SIG-M5 (cell line): ENCODE measurements at places on chromosomes 3 and 15.

- DNase-seq: no peak
Observed at GRCh38 chr15:49857496-49858475, 236.9 kb downstream of the DTWD1 start.

DNA sequence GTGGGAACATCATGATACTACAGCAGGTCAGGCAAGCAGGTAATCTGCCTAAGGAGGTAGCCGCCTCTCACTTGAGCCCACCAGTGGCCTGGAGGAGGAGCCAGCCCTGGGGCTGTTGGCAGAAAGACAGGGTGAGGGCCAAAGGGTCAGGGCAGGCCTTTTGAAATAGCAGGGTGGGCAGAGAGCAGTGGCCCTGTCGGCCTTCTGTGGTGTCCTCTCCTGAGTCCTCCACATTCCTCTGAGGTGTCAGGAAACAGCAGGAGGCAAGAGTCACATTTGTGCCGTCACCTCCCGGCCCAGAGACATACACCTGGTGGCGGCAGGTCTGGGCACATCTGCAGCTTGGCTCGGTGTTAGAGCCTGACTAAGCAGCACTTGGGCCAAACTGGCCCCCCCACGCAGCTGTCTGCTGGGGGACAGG lies 3.9 kb upstream of the BNC1 start:
- DNase-seq: no peak

DNA sequence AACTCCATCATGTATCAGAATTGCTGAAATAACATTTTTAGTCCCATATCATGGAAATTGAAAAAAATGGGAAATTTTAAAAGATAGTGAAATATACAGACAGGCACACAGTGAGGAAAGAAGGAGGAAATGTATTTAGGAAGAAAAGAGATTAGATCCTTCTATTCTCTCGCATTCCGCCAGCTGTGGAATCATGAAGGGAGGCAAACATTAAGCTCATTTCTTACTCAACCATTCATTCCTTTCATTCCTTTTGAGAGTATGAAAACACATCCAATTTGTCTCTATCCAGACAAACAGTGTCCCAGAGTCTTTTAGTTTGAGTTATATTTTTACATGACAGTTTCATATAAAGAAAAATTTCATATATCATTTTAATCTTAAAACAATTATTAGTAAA lies 52.5 kb upstream of the KCNMB2 start:
- DNase-seq: no peak

DNA sequence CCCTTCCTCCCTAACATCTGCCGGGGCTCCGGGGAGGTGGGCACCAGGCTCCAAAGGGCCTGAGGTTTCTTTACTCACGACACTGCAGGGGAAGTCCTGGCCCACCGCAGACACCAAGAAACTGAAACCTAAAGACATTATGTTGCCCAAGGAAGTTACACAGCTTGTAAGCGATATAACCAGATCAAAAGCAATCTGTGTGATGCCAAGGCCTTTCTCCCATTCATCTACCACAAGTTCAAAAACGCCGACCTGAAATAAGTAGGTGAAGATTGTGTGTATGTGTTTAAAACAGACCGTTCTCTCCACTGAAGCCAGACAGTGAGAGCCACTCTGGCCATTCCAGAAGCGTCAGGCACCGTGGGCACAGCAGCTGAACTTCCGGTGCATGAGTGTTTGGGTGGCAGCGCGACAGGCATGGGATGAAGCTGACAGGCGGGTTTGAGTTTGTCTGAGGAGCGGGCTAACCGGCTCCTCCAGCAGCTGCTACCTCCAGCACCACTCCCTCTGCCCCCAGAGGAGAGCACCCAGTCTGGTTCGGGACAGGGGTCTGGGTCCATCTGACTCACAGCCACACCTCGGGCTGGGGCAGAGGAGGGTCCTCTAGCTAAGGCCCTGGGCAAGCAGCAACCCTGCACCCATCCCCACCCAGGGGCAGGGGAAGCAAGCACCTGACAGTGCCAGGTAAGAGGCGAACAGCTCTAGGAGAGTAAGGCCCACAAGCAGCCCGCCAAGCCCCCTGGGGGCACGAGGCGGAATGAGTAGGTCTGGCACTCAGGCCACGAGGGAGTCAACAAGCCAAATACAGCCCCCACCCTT lies 1.3 kb downstream of the TNK2 start:
- no peak for DNase-seq

DNA sequence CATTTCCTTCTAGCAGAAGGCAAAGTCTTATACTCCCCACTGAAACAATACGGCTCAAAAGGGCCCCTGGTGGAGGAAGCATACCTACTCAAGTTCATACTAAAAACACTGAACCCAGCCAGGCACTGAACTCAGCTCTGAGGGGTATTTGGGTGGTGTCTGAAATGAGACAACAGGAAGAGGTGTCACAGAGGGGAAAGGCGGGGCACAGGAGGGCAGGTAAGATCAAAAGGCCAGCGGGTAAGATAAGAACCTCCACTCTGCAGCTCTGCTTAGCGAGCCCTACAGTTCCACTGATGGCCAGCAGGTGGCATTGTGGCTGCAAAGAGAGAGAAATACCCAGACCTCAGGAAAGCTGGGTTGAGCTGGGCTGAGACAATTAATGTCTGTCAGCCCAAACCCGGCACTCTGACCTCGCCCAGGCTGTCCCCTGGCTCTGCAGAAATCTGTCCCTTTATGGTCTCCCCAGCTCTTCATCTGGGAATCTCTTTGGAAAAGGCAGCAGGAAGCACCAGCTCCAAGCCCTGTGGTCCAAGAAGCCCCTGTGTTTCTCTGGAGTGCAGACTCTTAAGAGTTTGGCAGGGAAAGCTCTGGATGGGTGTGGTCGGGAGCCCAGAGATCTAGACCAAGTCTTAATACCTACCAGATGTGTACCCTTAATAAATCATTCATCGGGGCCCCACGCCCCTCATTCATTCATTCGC lies 8.4 kb downstream of the MFGE8 start:
- no peak for DNase-seq

- DNase-seq: no peak
Observed at GRCh38 chr3:193992425-193993037, 143.4 kb upstream of the HES1 start.

DNA sequence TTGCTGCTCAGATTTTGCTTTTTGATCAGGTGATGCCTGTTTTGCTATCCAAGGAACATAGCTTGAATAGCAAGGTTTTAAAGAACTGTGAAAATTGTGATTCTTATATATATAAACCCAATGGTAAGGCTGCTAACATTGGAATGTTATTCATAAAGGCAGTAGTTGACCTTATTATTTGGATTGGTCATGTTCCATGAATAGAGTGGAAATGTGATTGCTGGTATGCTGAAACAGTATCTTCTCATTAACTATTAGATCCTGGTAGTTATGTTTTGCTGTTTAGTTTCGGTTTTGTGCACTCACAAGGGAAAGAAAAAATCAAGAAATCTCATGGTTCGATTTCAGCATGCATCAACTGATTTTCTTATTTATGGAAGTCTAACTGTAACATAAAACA lies 78.7 kb upstream of the NPHP3 start:
- no peak for DNase-seq

DNA sequence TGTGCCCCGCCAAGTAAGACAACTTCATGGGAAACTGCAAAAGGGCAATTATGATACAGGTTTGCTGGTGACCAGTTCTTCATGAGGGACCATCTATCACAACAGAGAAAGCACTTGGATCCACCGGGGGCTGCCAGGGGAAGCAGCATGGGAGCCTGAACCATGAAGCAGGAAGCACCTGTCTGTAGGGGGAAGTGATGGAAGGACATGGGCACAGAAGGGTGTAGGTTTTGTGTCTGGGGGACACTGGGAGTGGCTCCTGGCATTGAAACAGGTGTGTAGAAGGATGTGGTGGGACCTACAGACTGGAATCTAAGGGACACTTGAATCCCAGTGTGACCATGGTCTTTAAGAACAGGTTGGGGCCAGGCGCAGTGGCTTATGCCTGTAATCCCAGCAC lies 22.6 kb downstream of the MKRN2 start:
- DNase-seq: no peak

- DNase-seq: no peak
Observed at GRCh38 chr15:35746121-35746520, 200.2 kb upstream of the DPH6 start.

DNA sequence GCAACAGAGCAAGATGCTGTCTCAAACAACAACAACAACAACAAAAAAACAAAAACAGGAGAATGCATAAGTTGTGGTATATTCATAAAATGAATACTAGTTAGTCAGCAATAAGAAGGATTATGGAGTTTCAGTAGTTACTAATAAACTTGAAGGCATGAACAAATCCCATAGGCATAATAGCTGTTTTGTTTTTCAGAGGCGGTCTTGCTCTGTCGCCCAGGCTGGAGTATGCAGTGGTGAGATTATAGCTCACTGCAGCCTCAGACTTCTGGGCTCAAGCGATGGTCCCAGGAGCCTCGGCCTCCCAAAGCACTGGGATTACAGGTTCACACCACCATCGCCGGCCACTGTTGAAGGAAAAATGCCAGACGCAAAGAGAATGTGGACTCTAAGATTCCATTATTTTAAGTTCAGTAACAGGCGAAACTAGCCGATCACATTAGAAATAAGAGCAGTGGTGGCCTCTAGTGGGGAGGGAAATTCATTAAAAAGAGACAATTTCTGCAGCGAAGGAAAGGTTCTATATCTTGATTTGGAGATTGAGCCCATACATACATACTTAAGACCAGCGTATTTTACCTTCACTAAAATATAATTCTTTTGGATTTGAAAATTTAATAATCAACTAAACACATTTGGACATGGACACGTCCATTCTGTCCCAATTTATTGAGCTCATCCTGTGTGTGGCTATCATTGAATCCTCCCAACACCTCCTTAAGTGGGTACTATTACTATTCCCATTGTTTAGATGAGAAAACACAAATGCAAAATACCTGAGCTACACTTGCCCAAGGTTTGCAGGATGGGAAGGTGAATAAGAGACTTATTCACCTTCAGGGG lies 27.4 kb upstream of the HDAC11 start:
- DNase-seq: no peak

DNA sequence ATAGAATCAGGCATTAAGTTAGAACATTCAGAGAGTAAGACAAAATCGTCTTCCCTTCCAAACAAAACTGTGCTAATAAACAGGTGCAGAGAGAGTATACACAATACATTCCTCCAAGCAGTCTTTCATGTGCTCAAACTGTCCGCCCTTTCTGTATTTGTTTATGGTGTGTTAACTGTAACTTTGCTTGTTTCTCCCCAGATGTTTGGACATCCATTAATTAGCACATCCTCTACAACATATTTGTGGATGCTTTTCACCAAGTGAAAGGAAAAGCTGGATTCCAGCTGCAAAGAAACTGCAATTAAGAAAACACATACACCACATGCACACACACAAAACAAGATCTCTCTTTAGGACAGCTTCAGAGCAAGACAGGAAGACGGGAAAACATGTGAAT lies 912.6 kb downstream of the NTRK3 start:
- DNase-seq: no peak

DNA sequence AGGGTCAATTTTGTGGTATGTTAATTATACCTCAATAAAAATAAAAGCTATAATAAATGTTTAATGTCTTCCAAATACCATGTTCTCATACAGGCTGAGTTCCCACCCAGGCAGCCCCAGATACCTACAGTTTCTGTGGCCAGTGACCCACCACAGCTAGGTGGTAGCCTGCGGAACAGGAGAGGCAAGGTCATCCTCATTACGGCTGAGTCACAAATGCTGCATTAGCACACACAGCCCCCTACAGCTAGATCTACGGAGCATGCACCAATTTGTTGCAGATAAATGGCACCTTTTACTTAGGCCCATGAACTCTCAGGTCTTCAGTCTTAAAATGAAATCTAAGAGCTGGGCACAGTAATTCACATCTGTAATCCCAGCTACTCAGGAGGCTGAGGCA lies 5.1 kb downstream of the SPATA12 start:
- no peak for DNase-seq

DNA sequence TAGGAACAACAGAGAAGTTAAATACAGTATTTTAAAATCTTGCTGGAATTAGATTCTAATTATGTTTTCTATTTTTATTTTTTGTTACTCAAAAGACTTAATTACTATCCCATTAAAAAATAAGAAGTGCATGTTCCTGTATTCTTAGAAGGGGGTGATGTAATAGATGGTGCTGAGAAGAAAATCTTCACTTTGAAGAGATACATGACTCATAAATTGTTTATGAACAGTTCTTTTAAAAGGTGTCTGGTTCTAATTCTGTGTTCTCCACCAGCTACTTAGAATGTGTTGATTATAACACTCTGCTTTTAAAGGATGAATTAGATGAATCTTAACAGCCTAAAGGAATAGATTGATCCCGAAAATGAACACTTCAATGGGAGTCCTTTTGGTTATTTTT lies 8.2 kb downstream of the RCN2 start:
- DNase-seq: no peak

- no peak for DNase-seq
Observed at GRCh38 chr15:99564221-99565048, 1.3 kb upstream of the MEF2A start.

DNA sequence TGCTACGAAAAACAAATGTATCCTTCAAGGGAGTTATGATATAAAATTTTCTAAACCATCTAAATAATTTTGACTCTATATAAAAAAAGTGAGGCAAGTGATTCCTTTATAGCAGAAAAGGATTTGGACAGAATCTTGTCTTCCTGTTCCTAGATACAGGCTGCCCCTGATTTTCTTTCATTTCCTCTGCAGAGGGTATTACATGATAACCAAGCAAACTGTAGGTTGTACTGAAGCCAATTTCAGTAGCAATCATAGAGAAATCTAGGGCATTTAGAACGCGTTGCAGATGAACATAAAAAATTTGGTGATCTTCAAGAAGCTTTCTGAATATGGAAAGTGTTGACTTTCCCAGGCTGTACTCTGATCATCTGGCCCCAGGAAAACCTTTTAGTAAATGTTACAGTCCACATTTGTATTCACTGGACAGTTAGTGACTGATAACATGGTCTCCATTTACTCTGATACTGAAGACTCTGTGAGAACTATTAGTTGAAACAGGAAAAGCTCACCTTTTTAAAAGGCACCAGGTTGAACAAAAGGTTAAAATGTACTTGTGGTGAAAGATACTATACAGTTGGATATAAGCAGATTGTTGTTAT lies 9.1 kb upstream of the UTS2B start:
- no peak for DNase-seq

DNA sequence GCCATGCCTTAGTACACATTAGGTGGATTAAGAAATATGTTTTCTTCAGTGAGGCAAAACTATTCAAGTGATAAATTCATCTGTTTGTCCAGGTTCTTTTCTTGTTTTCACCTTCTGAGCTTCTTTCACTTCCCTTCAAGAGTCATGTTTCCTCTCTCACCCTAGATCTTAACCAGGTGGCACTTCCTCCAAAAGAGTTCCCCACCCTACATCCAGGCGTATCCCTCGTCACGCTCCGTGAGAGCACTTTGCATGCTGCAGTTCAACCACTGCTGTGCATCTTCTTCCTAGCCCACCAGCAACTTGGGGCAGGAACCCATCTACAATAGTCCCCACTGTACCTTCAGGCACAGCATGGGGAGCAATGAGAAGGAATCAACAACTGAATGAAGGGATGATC lies 28.9 kb downstream of the OSBPL10 start:
- DNase-seq: no peak

GRCh38 chr15:89400782-89401545 lies 66.3 kb upstream of the POLG start:
- no peak for DNase-seq

DNA sequence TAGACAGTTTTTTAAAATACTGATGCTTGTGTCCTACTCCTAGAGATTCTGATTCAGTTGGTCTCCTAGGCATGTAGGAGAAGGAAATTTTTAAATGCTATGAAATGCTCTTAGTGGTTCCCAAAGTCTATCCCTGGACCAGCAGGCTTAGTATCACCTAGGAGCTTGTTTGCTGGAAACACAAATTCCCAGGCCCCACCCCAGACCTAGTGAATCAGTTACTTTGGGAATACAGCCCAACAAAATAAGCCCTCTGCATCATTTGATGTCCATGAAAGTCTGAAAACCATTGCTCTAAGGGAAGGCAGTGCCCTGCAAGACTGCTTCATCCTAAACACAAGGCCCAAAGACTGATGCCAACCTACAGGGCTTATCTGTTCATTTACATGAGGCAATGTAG lies 36.3 kb downstream of the CCNL1 start:
- DNase-seq: no peak
